ENCODE measurements at places on chromosomes 3 and 15. TPM values are rescaled to one million over a fixed set of nuclear protein-coding genes. Genes with fewer than 3 reads are reported as not detected.

DNA sequence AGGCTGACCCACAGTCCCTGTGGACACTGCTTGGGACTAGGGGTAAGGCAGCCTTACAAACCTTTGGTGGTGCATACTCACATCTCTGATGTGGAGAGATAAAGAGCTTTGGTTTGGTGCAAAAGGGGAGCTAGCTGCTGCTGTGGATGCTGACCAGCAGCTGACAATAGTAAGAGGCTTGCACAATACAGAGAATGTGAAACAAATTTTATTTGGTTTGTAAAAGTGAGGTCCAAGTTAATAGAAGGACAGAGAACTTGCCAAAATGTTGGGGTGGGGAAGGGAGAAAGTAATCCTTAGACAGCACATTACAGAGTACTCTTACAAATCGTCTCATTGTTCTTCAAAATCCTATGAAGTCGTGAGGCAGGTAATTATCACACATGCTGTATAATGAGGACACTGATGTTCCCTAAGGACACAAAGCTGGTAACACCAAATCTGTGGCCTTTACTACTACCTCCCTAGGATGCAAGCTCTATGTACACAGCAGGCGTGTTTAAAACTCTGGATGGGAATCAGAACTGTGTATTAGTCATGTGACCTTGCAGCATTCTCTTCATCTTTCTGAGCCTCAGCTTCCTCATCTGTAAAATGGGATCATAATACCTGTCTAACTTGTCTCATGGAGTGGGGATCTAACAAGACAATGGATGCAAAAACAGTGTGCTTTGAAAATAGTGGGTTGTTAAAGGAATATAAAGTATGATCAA lies 21.6 kb downstream of the ARHGAP31 start:
- no peak for DNase-seq

The ATP8B4 gene
- total RNA-seq = not detected

The ITIH1 gene
- not detected for total RNA-seq

The EPB42 gene
- not detected for total RNA-seq

- no peak for DNase-seq
Measured at GRCh38 chr3:109081746-109082510, 36.0 kb downstream of the MORC1 start.

GRCh38 chr3:63706321-63707085 lies 54.0 kb downstream of the SNTN start:
- no peak for DNase-seq

GRCh38 chr15:40310001-40310959 lies 2.5 kb upstream of the PLCB2 start:
- DNase-seq = no peak

GRCh38 chr3:114827495-114827894 lies 319.6 kb downstream of the ZBTB20 start:
- DNase-seq = no peak

The ALPK3 gene
- total RNA-seq = 0.56 TPM

DNA sequence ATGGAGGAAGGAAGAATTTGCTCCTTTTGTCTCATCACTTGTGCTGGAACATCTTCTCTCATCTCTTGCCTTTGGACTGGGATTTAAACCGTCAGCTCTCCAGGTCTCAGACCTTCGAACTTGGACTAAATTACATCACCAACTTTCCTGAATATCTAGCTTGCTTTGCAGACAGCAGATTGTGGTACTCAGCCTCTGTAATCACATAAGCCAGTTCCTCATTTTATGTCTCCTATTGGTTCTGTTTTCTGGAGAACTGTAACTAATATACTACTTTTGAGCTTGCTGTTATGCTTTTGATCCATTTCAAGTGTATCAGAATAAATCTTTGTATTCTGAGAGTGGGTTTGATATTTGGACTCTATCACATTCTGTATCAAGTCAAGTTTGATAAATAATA lies 164.3 kb upstream of the VEPH1 start:
- DNase-seq = no peak

DNA sequence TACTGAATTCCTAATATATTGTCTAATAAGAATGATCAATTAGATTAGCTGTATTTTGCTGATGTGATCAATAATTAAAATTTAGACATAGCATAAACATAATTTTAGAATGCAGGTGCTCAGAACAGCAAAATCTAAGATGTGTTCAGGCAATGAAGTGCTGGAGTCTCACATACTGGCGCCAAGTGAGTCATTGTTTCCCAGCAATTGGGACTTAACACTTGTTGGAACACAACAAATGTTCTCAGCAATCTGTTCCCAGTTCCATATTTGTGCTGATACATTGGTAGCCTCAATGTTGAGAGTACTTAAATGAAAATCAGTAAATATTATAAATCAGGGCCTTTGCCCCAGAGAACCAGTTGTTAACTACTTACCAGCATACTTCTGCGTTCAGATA lies 619.0 kb downstream of the ROBO1 start:
- DNase-seq = no peak

- no peak for DNase-seq
Measured at GRCh38 chr3:96361241-96361640, 453.2 kb upstream of the EPHA6 start.

- no peak for DNase-seq
Measured at GRCh38 chr15:92719021-92719420, 63.4 kb upstream of the FAM174B start.

The IGSF10 gene
- total RNA-seq = 0.10 TPM

GRCh38 chr3:102224171-102224570 lies 210.6 kb upstream of the ZPLD1 start:
- no peak for DNase-seq

DNA sequence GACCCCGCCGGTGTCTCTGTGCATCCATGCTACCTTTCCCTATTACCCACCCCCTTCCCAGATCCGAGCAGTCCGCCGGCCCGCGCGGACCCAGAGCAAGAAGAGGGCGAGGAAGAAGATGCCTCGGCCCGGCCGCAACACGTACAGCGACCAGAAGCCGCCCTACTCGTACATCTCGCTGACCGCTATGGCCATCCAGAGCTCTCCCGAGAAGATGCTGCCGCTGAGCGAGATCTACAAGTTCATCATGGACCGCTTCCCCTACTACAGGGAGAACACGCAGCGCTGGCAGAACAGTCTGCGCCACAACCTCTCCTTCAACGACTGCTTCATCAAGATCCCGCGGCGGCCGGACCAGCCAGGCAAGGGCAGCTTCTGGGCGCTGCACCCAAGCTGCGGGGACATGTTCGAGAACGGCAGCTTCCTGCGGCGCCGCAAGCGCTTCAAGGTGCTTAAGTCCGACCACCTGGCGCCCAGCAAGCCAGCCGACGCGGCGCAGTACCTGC lies 788 bp downstream of the FOXB1 start:
- no peak for DNase-seq

DNA sequence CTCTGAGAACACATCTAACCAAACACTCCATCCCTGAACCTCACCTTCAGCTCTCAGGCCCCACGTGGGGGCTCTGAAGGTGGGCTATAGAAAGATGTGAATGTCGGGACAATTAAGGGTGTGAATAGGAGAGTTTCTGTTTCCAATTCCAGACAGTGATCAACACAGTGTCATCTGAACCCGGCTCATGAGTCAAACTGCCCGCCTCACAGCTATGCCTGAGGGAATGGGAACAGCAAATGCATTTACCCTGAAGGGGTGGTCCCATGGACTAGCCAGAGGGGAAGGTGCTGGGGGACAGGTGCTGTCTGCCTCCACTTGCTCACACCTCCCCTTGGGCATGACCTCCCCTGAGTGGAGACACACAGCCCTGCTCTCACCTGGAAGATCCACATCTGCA lies 6.3 kb downstream of the RTP2 start:
- no peak for DNase-seq

GRCh38 chr15:94815914-94816313 lies 584.6 kb downstream of the MCTP2 start:
- DNase-seq = no peak

The DAG1 gene
- 149 TPM for total RNA-seq

DNA sequence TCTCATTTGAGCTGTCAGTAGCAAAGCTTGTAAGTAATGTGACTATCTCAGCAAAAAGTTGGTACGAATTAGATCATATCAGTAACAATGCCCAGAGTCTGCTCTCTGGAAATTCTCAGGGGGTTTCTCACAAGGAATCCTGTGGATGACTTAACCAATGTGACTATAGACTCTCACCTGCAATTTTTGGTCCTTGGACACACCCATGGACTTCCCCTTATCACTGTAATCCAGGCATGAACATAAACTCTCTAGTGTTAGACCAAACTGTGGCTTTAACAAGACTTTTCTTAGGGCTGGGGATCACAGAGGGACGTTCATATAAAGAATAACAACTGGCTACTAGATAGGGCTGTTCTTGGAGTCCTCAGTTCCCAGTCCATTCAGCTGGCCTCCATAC lies 3.9 kb upstream of the ZNF80 start:
- DNase-seq = no peak

GRCh38 chr3:177811835-177812234 lies 614.6 kb upstream of the TBL1XR1 start:
- no peak for DNase-seq

DNA sequence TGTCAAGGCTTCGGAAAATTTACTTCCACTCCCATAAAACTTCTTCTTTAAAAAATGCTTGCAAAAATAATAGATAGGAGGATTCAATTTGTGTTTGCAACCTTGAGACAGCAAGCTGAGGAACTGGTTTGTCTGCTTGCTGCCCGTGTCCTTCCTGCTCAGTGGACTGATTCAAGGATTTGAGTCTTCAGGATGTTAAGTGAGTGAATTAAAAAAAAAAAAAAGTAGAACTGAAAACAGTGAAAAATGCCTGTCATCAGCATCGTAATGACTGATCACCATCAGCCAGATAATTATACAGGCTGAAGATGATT lies 453.7 kb downstream of the FGF12 start:
- DNase-seq = no peak

DNA sequence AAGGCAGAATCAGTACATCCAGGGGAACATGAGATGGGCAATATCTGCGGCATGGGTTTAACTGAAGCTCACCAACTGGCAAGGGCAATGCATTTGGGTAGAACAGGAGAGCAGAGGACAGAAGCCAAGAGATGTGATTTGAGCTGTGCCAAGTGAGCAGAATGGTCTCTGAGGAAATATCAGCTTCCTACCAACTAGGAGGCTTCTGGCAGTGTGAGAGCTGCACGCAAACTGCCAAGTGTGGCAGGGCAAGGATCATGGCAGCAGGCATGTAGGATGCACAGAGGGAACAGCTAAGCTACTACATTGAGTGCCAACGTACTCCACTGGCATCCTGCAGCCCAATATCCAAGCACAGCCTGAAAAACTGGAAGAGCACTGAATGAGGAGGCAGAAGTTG lies 1036.5 kb downstream of the TUSC7 start:
- DNase-seq = no peak

- no peak for DNase-seq
Measured at GRCh38 chr3:179775416-179776122, 122.7 kb downstream of the USP13 start.

GRCh38 chr3:124676236-124676635 lies 54.0 kb upstream of the UMPS start:
- no peak for DNase-seq

The GADL1 gene
- not detected for total RNA-seq

GRCh38 chr15:67024998-67025368 lies 40.4 kb upstream of the SMAD3 start:
- DNase-seq = no peak

DNA sequence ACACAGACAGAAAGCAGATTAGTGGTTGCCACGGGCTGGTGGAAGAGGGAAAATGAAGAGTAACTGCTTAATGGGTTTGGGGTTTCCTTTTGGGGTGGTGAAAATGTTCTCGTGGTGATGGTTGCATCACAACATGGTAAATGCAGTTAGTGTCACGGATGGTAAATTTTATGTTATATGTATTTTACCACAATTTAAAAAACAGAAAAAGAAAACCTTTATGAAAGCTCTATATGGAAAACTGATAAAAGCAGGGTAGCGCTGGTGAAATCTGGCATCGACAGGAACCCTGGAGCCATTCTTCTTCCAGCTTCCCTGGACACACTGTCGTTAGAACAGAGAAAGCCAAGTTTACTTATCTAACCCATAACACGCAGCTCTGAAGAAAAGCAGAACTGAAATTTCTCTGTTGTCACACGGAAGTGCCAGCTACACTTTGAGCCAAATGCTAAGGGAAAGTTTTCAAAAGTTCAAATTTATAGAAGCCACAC lies 287.7 kb upstream of the NR2F2 start:
- no peak for DNase-seq

DNA sequence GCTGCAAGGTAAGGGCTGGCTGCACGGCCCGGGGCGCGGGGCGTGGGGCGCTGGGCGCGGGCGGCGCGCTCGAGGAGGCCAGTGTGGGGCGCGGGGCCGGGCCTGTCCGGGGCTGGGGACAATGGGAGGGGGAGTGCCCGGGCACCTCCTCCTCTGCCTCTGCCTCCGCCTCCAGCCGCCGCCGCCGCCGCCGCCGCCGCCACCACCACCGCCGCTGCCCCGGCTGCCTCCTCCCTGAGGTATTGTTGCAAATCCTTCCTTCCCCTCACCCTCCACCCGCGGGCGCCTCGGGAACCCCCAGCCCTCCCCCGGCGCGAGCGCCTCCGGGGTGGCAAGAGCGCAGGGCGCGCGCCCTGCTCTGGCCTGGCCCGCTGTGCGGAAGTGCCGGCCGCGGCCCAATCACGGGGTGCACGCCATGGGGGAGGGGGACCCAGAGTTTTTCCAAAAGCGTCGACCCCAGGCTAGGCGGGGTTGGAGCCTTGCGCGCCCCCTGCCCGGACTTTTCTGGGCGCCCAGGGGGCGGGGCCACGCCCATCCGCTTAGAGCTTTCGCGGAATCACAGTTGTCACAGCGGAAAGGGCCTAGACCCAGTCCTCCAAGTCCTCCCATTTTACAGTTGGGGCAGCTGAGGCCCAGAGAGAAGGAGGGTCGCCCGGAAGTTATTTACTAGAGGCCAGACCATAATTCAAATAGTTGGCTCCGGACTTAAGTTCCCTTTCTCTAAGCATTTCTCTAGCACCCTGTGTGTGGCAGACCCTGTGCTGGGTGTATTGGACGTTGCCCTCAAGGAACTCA lies at the start of gene LPP:
Gene LPP (plus strand): TSS at position 144 of the 795 bp plus-strand sequence. CDS start 251,964 bp downstream, outside the sequence.
- DNase-seq = peak; percentile 94

GRCh38 chr3:27720899-27721716 lies 1.0 kb downstream of the EOMES start:
- no peak for DNase-seq

- no peak for DNase-seq
Measured at GRCh38 chr3:142945023-142945422, 18.5 kb downstream of the PAQR9 start.

The WDR49 gene
- total RNA-seq = not detected

DNA sequence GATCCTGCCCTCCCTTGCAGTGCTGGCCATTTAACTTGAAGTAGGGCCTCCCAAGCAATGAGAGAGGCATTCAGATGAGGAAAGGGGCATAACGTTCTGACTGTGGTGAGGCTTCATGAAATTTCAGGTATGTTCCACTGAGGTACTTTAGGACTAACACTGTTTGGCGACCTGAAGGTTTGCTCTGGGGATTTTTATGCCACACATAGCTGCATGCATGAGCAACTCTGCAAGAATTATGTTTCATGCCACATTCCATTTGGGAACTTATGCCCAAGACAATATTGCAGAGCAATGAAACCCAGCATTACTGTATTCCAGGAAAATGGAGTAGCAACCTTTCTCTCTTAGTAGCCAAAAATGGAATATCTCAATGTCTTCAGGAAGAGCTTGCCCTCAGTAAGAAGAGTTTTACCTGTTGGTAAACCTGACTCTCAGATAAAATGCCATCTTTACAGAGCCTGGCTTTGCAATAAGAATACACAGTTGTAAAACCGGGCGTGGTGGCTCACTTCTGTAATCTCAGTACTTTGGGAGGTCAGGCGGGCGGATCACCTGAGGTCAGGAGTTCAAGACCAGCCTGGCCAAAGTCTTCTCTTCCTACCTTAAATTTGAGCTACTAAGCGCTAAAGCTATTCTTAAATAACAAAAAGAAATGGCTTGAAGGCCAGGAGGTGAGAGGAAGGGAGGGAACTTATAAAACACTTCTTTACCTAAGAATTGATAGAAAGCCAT lies 16.7 kb upstream of the TBL1XR1 start:
- DNase-seq = no peak

GRCh38 chr15:77964193-77964592 lies 113.3 kb downstream of the TBC1D2B start:
- no peak for DNase-seq
